MCF 10A (cell line): ENCODE measurements at places on chromosomes 16 and 17.

DNA sequence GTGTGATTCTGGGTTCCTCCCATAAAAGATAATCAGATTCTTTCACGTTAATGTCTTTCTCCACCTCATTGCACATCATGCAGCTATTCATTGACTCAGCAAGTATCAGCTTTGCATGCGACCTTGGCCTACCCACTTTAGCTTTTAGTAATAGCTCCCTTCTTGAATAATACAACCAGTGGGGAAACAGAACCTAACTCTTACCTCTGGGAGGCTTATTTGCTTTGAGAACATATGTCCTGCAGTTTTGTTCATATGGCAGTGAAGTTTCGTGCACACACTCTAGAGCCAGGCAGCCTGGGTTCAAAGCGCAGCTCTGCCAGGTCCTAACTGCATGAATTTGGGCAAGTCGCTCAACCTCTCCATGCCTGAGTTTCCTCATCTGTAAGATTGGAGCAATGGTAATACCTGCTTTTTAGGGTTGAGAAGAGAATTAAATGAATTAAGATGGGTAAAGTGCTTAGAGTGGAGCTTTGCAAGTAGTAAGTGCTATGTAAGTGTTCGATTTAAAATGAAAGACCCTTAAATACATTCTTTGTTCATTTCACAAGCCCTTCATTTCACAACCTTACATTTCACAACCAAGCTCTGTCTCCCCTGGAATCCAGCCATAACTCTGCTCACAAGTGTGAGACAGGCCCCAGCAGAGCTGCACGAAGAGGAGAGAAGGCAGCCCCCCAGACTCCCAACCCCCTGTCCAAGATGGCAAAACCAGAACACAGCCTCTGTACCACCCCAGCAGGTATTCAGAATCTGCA lies 29.3 kb downstream of the MAPT start:
- DNase-seq = peak; percentile 70

- no peak for DNase-seq
These were observed 262.7 kb downstream of the SNX29 start for GRCh38 chr16:12239226-12239625.

GRCh38 chr16:50751528-50751927 lies 9.6 kb downstream of the CYLD start:
- DNase-seq = no peak

- peak; percentile 57 for DNase-seq
These were observed 109.0 kb downstream of the USP31 start for GRCh38 chr16:23040246-23040645.

GRCh38 chr16:71360378-71360777 lies 1.9 kb downstream of the CALB2 start:
- DNase-seq = peak; percentile 78

GRCh38 chr16:25192096-25192495 lies 24.7 kb upstream of the AQP8 start:
- DNase-seq = no peak

DNA sequence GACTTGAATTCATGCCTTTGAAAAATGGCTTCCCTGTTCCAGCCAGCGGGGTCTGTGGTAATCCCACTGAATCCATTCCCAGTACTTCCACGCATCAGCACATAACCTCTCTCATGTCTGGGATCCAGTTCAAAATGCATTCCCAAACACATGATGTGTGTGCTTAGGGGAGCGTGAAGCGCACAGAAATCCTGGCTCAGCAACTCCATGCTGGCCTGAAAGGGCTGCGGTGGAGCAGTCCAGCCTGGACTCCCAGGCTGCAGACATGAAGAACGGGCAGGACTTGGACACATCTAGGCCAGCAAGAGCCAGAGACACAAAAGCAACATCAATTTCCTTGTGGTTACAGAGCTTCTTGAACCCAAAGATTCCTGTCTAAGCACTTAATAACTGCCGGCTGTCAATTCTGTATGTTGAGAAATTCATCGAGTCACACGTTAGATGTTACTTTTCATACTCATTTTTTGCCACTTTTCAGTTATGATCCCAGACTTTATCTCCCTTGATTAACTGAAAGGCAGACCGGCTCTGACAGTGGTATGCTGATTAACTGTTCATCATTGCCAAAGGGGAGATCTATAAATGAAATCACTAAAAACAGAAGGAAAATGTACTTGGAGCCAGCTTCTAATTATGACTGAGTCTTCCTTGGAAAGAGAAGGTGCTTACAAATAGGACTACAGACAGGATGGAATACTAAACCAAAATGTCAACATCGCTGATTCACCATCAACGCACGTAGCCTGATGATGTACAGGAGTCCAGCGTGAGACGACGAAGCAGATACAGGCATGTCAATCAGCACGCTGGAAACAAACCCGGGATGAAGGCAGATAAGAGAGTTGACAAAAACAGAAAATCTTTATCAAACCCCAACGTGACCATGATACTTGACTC lies 23.0 kb downstream of the NSMCE1 start:
- peak; percentile 63 for DNase-seq

DNA sequence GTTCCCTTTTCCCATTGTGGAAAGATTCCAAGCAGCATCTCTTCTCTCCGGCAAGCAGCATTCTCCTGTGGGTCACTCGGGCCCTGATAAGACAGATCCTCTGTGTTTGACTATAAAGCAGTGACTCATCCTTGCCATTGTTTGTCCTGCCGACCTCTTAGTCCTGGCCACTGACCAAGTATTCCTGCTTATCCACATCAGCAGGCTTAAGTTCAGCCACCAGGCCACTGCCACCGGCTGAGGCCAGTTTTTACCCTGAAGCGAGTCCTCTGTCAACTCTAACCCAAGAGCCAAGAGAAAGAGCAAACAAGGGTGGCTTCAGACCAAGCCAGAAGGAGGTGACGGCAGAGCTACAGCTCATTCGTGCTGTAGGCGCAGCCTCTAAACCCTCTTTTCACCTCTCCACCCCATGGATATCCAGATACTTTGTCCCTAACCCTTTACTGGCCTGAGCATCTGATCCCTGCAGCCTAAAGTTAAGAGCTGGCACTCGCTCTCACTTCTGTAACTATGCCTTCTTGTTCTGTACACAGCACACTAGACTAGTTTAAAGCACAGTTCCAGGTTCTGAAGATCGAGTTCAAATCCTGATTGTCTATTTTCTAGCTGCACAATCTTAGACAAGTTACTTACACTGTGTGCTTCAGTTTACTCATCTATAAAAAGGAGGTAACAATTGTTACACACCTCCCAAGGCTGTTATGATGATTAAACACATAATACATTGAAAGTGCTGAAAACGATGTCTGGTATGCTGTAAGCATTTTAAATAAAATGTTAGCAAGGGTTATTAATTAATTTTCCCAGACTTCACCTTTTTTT lies 31.0 kb downstream of the SOX9 start:
- DNase-seq = peak; percentile 81

DNA sequence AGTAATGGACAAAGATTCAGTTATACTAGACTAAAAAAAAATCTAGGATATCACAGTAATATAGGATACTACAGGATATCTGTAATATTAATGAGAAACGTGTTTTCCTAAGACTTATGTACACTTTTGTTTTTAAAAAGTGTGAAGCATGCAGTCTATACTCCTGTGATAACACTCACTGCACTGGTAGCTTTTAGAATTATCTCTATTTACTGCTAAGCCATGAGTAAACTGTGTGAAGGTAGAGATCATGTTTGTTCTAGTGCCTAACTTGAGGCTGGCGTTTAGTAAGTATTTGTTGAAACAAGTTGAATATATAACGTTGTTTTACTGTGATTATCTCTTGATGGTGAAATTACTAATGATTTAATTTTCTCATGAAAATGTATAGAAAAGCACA lies 23.9 kb downstream of the RPA1 start:
- no peak for DNase-seq

DNA sequence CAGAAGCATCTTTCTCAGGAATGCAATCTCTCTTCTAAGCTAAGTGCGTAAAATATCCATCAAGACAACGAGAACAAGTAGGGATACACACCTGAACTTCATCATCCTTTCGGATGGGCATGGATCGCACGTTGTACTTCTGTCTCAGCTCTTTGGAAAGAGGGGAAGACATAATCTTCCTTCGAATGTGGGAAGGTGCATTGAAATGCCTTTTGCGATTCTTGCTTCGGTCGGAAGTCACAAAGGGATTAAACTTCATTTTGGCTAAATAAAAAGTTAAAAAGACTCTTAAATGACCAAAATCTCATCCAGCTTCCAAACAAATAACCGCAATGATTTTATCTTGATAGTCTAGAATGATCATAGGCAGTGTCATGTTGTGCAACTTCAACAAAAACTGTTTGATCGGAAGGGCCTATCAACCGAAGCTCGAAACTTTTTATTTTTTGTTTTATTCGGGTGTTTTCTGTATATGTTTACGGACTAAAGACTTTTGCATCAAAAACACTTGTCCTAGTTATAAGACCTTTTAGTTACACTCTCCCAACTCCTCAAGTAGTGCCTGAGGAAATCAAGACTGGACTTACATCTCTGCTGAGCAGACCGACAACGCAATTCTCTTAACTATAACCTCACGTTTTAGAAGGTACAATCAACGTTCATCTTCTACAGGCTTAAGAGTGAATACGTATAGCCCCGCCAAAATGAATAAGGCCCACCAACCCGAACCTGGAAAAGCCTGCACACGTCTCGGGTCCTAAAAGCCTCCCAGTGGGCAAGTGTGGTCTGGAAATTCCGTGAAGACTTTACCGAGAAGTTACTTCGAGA lies 727 bp downstream of the RPL26 start:
- no peak for DNase-seq

- no peak for DNase-seq
These were observed 3.3 kb upstream of the KRT35 start for GRCh38 chr17:41483991-41484826.

GRCh38 chr16:30472328-30472942 lies at the start of gene ITGAL:
Gene ITGAL (plus strand): TSS chr16:30472742. CDS start chr16:30472838, 96 bp downstream.
- no peak for DNase-seq

GRCh38 chr17:55190748-55191147 lies 74.0 kb upstream of the HLF start:
- no peak for DNase-seq
